ENCODE measurements at places on chromosomes 4 and X. TPM values are rescaled to one million over a fixed set of nuclear protein-coding genes. Genes with fewer than 3 reads are reported as not detected.

The STPG2 gene
- total RNA-seq = 0.42 TPM

The TIMP1 gene
- 201 TPM for total RNA-seq

The RHOXF1 gene
- total RNA-seq = not detected

The VCX3B gene
- not detected for total RNA-seq

The USP51 gene
- total RNA-seq = 2.5 TPM

The F8A1 gene
- 38.0 TPM for total RNA-seq

The MUC7 gene
- total RNA-seq = not detected

The BBS7 gene
- total RNA-seq = 16.6 TPM

The H2BW2 gene
- total RNA-seq = not detected

- no peak overlapping the region for H3K27ac ChIP-seq
- DNase-seq = no peak
- H3K4me3 ChIP-seq = no peak overlapping the region
- H3K27me3 ChIP-seq = no peaks in the 10 kb centered on the region
Observed at GRCh38 chrX:98068024-98068580, 1184.4 kb downstream of the RPA4 start.

- H3K27me3 ChIP-seq = no peaks in the 10 kb centered on the region
- no peak overlapping the region for H3K4me3 ChIP-seq
- no peaks in the 10 kb centered on the region for H3K36me3 ChIP-seq
- no peak for DNase-seq
- no peak overlapping the region for H3K27ac ChIP-seq
- H3K4me1 ChIP-seq = no peaks in the 10 kb centered on the region
Observed at GRCh38 chr4:76383001-76383400, 37.9 kb downstream of the CCDC158 start.

DNA sequence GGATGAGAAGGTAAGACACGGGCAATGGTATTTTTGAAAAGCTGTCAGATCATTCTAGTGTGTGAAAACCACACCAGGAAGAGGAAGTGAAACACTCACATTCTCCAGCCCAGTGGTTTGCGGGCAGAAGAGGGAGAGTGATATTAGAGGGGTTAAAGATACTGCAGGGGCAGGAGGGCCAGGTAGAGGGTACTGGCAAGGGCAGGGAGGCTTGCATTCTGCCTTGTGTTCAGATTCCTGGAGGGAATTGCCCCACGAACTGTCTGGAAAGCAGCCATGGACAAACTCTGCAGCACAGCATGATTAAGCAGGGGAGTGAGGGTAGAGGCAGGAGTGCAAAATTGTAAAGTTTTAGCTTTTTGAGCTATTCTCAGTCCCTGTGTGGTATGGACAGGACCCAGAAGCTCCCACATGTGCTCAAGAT is 30.9 kb downstream of the NIPAL1 start:
- peaks cover 72% of the 10 kb centered on the region for H3K4me1 ChIP-seq
- H3K36me3 ChIP-seq = no peaks in the 10 kb centered on the region
- DNase-seq = no peak
- H3K4me3 ChIP-seq = peak overlapping the region; percentile 27
- peaks cover 78% of the 10 kb centered on the region for H3K27me3 ChIP-seq

GRCh38 chrX:143634663-143635455 is 1.0 kb downstream of the SLITRK4 start:
- no peaks in the 10 kb centered on the region for H3K4me1 ChIP-seq
- H3K27me3 ChIP-seq = no peaks in the 10 kb centered on the region
- no peak for DNase-seq
- H3K36me3 ChIP-seq = no peaks in the 10 kb centered on the region

DNA sequence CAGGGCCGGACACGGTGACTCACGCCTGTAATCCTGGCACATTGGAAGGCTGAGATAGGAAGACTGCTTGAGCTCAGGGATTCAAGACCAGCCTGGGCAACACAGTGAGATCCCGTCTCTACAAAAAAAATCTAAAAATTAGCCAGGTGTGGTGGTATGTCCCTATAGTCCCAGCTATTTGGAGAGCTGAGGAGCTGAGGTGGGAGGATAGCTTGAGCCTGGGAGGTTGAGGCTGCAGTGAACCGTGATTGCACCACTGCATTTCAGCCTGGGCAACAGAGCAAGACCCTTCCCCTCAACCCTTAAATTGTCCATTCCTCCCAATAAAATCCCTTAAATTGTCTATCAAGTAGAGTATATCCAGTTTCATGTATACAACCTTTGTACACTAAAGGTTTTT is 17.0 kb downstream of the OTUD6A start:
- H3K4me1 ChIP-seq = no peaks in the 10 kb centered on the region
- H3K4me3 ChIP-seq = no peak overlapping the region
- H3K36me3 ChIP-seq = no peaks in the 10 kb centered on the region
- H3K27me3 ChIP-seq = no peaks in the 10 kb centered on the region
- no peak overlapping the region for H3K27ac ChIP-seq
- no peak for DNase-seq

DNA sequence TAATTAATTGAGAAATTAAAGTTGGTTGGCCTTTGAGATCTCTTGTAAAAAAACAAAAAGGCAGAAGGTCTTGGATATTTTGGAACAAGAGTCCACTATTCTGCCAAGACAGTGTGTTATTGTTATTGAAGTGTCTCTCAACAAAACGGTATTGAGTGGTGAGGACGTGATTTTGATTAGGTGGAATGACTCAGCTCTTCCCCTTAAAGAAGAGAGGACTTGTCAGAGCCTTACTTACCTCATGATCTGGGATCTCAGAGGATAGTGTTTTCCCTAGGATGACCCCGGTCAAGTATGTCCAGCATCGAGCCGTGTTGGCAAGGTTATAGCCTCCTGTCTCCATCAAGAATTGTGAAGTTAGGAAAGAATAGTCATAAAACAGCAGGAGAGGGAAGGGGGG is 110.9 kb downstream of the HDAC8 start:
- no peaks in the 10 kb centered on the region for H3K27me3 ChIP-seq
- no peaks in the 10 kb centered on the region for H3K36me3 ChIP-seq
- H3K4me3 ChIP-seq = no peak overlapping the region

- no peak for DNase-seq
- H3K4me1 ChIP-seq = peaks cover 29% of the 10 kb centered on the region
- no peaks in the 10 kb centered on the region for H3K36me3 ChIP-seq
- H3K27me3 ChIP-seq = peaks cover 14% of the 10 kb centered on the region
Observed at GRCh38 chrX:132022198-132022966, 720 bp upstream of the STK26 start.

- no peak overlapping the region for H3K27ac ChIP-seq
- H3K27me3 ChIP-seq = no peaks in the 10 kb centered on the region
- no peak overlapping the region for H3K4me3 ChIP-seq
- no peaks in the 10 kb centered on the region for H3K36me3 ChIP-seq
- no peak for DNase-seq
- H3K4me1 ChIP-seq = peaks cover 44% of the 10 kb centered on the region
Observed at GRCh38 chr4:8207314-8207713, 8.2 kb downstream of the SH3TC1 start.

DNA sequence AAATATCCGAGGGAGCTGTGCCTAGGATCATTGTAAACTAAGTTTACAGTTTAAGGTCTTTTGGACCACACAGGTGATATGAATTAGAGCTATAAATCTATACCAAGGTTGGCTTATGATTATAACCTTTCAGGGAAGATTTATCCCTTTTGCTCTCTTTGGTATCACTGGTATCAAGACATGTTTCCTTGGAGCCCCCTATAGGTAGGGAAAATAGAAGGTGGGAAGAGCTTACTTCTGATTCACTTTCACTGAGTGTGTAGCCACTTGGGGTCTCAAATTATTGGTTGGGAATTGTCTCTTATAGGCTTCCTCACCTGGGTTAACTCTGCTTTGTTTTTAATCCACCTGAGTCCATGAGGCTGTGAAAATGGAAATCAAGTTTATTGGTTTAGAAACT is 262.1 kb upstream of the NR3C2 start:
- H3K4me1 ChIP-seq = no peaks in the 10 kb centered on the region
- H3K27me3 ChIP-seq = no peaks in the 10 kb centered on the region
- H3K27ac ChIP-seq = no peak overlapping the region
- no peaks in the 10 kb centered on the region for H3K36me3 ChIP-seq

DNA sequence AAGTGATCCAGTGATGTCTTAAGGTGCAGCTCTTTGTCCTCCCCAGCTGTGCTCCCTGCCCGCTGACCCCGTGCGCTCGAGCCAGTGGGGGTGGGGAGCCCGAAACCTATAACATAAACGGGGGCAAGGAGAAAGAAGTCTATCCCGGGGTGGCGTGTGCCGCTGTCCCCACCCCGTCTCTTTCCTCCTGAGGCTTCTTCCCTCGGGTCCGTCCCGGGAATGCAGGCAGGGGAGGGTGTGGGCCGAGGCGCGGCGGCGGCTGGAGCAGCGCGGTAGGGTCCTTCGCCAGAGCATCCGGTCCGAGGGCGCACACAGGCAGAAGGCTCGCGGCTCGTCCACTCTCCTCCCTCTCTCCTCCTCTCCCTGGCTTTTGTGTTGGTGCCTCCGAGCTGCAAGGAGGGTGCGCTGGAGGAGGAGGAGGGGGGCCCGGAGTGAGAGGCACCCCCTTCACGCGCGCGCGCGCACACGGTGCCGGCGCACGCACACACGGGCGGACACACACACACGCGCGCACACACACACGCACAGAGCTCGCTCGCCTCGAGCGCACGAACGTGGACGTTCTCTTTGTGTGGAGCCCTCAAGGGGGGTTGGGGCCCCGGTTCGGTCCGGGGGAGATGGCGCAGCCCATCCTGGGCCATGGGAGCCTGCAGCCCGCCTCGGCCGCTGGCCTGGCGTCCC is at the start of gene RAB33A:
Gene RAB33A, plus strand, starts transcription at position 517 of the 681 bp plus-strand sequence. Its CDS starts 101 bp downstream, at position 618.
- H3K4me1 ChIP-seq = peaks cover 37% of the 10 kb centered on the region
- DNase-seq = peak; percentile 82
- H3K27me3 ChIP-seq = no peaks in the 10 kb centered on the region
- H3K27ac ChIP-seq = peak within 1 kb of the TSS; percentile 72
- H3K4me3 ChIP-seq = peak within 1 kb of the TSS; percentile 52

- H3K4me1 ChIP-seq = no peaks in the 10 kb centered on the region
- no peak overlapping the region for H3K4me3 ChIP-seq
- no peak overlapping the region for H3K27ac ChIP-seq
- H3K27me3 ChIP-seq = no peaks in the 10 kb centered on the region
- no peaks in the 10 kb centered on the region for H3K36me3 ChIP-seq
Observed at GRCh38 chr4:168057412-168057811, 34.9 kb upstream of the ANXA10 start.

- DNase-seq = peak; percentile 85
- no peaks in the 10 kb centered on the region for H3K27me3 ChIP-seq
- peak within 1 kb of the TSS; percentile 39 for H3K4me3 ChIP-seq
- H3K36me3 ChIP-seq = no peaks in the 10 kb centered on the region
- no peaks in the 10 kb centered on the region for H3K4me1 ChIP-seq
- H3K27ac ChIP-seq = peak within 1 kb of the TSS; percentile 82
Observed at GRCh38 chrX:103607364-103608305, at the start of gene TCEAL3. Gene TCEAL3, plus strand, starts transcription at chrX:103607963. Its CDS starts 1,102 bp downstream, at chrX:103609065.

GRCh38 chrX:103537871-103538387 is 18.6 kb upstream of the RAB40A start:
- no peak overlapping the region for H3K27ac ChIP-seq
- DNase-seq = no peak
- H3K36me3 ChIP-seq = no peaks in the 10 kb centered on the region

DNA sequence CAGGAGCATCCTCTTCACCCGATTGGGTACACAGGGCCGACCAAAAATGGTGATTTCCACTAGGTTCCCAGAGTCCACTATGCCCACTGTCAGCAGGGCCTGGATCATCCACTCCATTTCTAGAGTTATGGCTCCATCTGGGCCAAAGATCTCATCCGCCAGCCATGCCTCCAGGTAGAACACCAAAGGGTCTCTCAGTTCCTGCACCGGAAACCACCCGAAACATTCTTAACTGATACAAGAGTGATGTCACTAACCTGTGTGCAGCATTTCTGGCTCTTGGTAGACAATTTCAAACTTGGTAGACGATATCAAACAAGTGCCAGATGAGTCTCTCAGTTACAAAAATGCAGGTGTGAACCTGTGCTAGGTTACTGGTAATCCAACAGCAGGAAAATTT is 306.1 kb downstream of the BCOR start:
- no peak overlapping the region for H3K4me3 ChIP-seq
- DNase-seq = no peak
- no peaks in the 10 kb centered on the region for H3K4me1 ChIP-seq

DNA sequence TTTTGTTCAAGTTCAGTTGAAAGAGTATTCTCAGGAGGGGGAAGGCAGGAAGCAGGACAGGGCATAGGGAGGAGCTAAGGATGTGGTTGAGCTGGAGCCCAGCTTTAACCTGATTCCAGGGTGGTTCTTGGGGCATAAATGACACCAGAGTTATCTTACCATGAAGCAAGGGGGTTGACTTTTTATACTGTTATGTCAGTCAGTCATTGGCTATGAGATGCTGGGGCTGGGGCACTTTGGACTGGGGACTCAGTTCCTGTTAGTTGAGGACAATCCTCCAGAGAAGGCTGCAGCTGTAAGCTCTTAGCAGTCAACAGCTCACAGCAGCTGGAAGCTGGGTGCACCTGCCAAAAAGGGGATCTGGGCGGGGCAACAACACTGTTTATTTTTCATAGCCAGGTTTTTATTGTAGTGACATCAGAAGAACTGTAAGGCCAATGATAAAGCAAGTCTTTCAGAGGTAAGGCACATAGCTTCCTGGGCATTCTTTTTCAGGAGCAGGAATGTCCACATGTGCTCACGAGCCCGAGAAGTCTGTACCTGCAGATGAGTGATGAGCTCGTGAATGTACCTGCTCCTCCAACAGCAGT is 78.5 kb downstream of the MID1IP1 start:
- no peak overlapping the region for H3K27ac ChIP-seq
- H3K36me3 ChIP-seq = no peaks in the 10 kb centered on the region
- H3K4me1 ChIP-seq = no peaks in the 10 kb centered on the region
- no peak overlapping the region for H3K4me3 ChIP-seq
- peak; percentile 78 for DNase-seq
- H3K27me3 ChIP-seq = no peaks in the 10 kb centered on the region

DNA sequence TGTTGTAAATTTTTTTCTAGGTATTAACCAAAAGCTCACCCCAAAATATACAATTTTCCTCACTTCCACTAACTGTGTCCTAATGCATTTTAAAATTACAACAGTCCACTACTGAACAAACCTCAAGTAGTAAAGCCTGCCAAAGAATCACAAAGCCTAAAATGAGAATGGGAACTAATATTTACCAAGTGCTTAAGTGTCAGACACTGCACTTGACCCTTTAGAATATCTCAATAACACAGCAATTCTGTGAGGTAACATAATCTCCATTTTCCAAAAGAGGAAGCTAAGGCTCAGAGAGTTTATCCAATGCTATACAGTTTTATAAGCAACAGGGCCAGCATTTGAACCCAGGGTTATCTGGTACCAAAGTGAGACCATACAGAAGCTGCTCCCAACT is 4.9 kb downstream of the SLC9A7 start:
- DNase-seq = no peak
- H3K27ac ChIP-seq = no peak overlapping the region
- H3K4me3 ChIP-seq = no peak overlapping the region
- no peaks in the 10 kb centered on the region for H3K27me3 ChIP-seq
- H3K36me3 ChIP-seq = no peaks in the 10 kb centered on the region
- no peaks in the 10 kb centered on the region for H3K4me1 ChIP-seq

- H3K36me3 ChIP-seq = no peaks in the 10 kb centered on the region
- no peak overlapping the region for H3K4me3 ChIP-seq
- H3K27me3 ChIP-seq = no peaks in the 10 kb centered on the region
- no peaks in the 10 kb centered on the region for H3K4me1 ChIP-seq
- no peak overlapping the region for H3K27ac ChIP-seq
Observed at GRCh38 chr4:169984173-169984572, 42.0 kb downstream of the MFAP3L start.

GRCh38 chrX:34555481-34555880 is 101.6 kb downstream of the TMEM47 start:
- no peaks in the 10 kb centered on the region for H3K27me3 ChIP-seq
- H3K27ac ChIP-seq = no peak overlapping the region
- no peaks in the 10 kb centered on the region for H3K36me3 ChIP-seq
- H3K4me3 ChIP-seq = no peak overlapping the region
- DNase-seq = no peak

GRCh38 chr4:8045909-8046308 is 106.2 kb upstream of the AFAP1 start:
- no peak for DNase-seq
- H3K27me3 ChIP-seq = peaks cover 12% of the 10 kb centered on the region
- peaks cover 6% of the 10 kb centered on the region for H3K36me3 ChIP-seq
- H3K27ac ChIP-seq = no peak overlapping the region
- H3K4me3 ChIP-seq = no peak overlapping the region
- H3K4me1 ChIP-seq = peaks cover 10% of the 10 kb centered on the region

Data from spleen (tissue), 13 donors.